GM12878 (cell line): ENCODE measurements at places on chromosomes 5 and 9. TPM values are rescaled to one million over a fixed set of nuclear protein-coding genes. Genes with fewer than 3 reads are reported as not detected.

The PCDHGA12 gene
- 0.46 and 0.72 TPM in 2 replicates for total RNA-seq

DNA sequence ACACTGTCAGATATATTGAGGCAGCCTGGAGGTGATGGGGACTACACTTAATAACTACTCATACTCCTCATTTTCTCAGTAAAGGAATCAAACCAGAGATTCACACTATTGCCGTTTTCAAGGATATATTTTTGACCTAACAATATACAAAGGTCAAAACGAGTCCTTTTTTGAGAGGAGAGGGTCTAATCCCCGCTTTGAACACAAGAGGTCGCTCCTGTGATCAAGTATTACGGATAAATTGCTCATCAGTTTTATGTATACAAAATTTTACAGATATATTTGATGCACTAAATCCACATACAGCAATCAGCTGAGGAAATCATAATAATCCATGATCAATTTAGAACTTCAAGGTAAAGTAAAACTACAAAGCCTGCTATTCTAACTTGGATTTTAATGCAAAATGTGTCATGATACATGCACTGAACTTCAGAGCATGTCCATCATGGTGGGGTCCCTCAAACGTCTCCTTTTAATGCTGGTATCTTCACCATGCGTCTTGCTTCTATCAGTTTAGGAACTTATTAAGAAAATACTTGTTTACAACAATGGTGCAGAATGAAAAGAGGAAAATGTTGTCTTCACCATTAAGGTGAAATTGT, 2.5 kb upstream of the ISL1 start:
- DNase-seq = no peak

DNA sequence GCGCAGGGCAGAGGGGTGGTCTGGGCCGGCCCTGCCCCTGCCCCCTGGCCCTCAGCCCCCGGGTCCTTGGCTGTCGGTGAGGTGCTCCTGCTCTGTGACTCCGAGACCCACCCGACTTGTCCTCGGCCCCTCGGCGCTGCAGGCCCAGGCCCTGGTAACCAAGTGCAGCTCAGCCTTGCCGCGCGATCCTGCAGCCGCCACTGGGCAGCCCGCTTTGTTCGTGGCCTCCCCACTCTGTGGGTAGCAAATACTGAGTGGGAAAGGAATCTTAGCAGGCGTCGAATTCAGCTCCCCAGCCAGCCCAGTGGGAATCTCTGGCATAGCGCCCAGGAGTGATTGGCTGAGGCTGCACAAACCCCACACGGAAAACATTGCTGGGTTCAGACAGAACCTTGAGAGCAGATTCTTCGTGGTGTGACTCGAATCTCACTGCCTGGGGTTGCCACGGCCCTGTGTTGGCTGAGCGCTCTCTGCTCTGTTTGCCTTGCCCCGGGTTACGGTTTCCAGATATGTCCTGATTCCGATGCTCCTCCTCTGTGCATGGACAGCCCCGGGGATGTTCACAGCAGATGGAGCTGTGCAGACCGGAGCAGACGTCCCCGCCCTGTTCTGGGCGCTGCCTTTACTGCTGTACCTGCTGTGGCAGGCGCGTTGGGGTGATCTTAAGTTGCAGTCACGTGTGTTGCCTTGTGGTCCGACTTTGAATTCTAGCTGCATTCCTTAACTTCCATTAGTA, 13.4 kb upstream of the EXOC3 start:
- DNase-seq = no peak

The F2RL1 gene
- total RNA-seq = 0.10 and 0.16 TPM in 2 replicates

- no peak for DNase-seq
Observed at GRCh38 chr5:143025376-143025775, 255.2 kb downstream of the ARHGAP26 start.

DNA sequence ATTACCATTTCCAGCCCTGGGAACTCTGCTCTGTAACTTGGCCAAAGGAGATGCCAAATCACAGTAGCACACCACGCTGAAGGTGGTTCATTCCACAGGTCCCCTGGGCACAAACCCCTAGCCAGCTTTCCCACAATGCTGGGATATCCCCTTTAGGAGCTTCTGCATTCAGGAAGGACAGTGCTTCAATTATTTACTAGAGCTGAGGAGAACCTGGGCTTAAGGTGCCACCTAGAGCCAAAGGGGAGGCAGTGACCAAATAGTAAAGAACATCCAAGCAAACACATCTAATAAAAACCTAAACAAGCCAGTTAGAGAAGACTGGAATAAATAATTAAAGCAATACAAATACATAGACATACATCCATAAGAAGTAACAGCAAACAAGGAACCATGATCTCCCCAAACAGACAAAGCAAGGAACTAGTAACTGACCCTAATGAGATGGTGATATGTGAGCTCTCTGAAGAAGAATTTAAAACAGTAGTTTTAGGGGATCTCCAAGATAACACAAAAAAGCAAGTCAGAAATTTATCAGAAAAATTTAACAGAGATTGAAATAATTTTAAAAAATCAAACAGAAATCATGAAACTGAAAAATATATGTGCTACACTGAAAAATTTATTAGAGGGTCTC, 14.6 kb downstream of the KIF4B start:
- DNase-seq = no peak

DNA sequence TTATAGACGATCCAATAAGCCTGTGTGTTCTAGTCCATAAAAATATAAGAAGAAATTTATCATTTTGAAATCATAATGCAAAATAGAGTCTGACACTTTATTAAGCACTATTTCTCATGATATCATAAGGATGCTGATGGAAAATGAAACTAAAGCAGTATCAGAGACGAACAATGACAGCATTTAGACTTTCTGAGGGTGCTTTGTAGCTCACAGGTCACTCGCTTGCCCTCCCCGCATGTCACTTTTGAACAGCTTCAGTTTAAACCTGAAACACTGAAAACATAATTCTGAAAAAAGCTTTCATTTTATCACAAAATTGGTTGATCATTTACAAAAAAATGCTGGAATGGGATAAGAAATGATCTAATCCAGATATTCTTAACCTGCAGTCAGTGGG, 247.1 kb downstream of the EBF1 start:
- DNase-seq = no peak

The HK3 gene
- 0.13 and 0.64 TPM in 2 replicates for total RNA-seq
